Esophagus muscularis mucosa (tissue), 4 donors: ENCODE measurements at places on chromosomes 3 and 15. TPM values are rescaled to one million over a fixed set of nuclear protein-coding genes. Genes with fewer than 3 reads are reported as not detected.

ISLR2 gene
- 1.2 TPM for total RNA-seq

RPS17 gene
- 2,934 TPM for total RNA-seq

GABRR3 gene
- not detected for total RNA-seq

PLA1A gene
- total RNA-seq: 2.1 TPM

LYSMD2 gene
- 12.3 TPM for total RNA-seq

PLXNB1 gene
- 137 TPM for total RNA-seq

TMEM44 gene
- total RNA-seq: 3.3 TPM

GOLGA8B gene
- 20.3 TPM for total RNA-seq

- no peaks in the 10 kb centered on the region for H3K27me3 ChIP-seq
- peak overlapping the region; percentile 94 for H3K27ac ChIP-seq
- peak overlapping the region; percentile 87 for H3K4me3 ChIP-seq
- H3K4me1 ChIP-seq: peaks cover 66% of the 10 kb centered on the region
Observed at GRCh38 chr3:69740103-69741021, 1.1 kb downstream of the MITF start.

- peak overlapping the region; percentile 83 for H3K4me3 ChIP-seq
- H3K36me3 ChIP-seq: no peaks in the 10 kb centered on the region
- peaks cover 13% of the 10 kb centered on the region for H3K4me1 ChIP-seq
Observed at GRCh38 chr3:149085828-149086231, 503 bp downstream of the HLTF start.

- no peaks in the 10 kb centered on the region for H3K27me3 ChIP-seq
- DNase-seq: no peak
- H3K4me3 ChIP-seq: no peak overlapping the region
- H3K27ac ChIP-seq: no peak overlapping the region
Observed at GRCh38 chr3:23993556-23994243, 48.6 kb downstream of the NR1D2 start.

DNA sequence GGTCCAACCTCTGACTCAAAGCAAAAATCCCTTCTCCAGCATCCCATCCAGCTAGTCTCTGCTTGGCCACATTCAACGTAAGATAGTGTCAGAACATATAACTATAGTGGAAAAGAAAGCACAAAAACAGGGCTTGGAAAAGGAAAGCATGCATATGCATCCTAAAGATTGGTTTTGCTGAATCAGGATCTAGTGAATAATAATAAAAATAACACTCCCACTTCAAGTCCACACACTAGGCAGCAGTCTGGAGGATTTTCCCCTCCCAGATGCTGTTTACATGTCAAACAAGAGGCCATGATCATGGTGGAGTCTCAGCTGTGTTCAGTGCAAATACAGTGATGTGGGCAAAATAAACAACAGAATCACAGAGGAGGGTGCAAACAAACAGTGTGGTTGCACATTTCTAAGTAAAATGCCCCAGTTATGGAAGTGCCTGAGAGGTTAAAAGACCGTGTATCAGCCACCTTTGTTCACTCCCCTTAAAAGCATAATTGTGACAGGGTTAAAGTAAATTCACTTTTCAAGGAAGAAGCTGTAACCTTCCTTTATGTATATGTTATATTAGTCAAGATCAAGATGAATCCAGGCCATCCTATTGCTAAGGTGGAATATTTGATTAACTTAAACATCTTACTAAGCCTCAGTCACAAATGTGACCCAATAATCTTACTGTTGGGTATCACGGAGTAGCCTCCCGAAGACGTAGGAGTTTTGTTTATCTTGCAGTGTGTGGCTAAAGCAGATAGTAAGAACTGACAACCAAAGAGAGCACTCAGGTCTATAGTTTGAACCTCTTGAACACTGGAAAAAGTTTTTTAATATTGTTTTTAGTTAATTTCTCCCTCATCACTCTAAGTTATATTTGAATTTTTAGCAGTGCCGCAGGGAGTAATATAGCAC lies 424.5 kb downstream of the SOX2 start:
- no peak for DNase-seq
- peaks cover 4% of the 10 kb centered on the region for H3K27me3 ChIP-seq
- H3K4me1 ChIP-seq: no peaks in the 10 kb centered on the region

GRCh38 chr15:31392761-31393401 lies 66.2 kb downstream of the KLF13 start:
- H3K4me3 ChIP-seq: peak overlapping the region; percentile 69
- H3K27me3 ChIP-seq: no peaks in the 10 kb centered on the region
- peaks cover 43% of the 10 kb centered on the region for H3K4me1 ChIP-seq
- H3K36me3 ChIP-seq: no peaks in the 10 kb centered on the region
- no peak for DNase-seq

- H3K27me3 ChIP-seq: no peaks in the 10 kb centered on the region
- peaks cover 63% of the 10 kb centered on the region for H3K36me3 ChIP-seq
- no peak overlapping the region for H3K27ac ChIP-seq
- H3K4me3 ChIP-seq: no peak overlapping the region
- no peak for DNase-seq
Observed at GRCh38 chr15:28133281-28133680, 34.2 kb upstream of the OCA2 start.

- no peaks in the 10 kb centered on the region for H3K4me1 ChIP-seq
- H3K4me3 ChIP-seq: no peak overlapping the region
- no peak overlapping the region for H3K27ac ChIP-seq
Observed at GRCh38 chr15:60074181-60074885, 70.2 kb downstream of the FOXB1 start.

GRCh38 chr3:178602856-178603255 lies 66.6 kb downstream of the KCNMB2 start:
- no peaks in the 10 kb centered on the region for H3K4me1 ChIP-seq
- DNase-seq: no peak
- H3K36me3 ChIP-seq: no peaks in the 10 kb centered on the region

- H3K27ac ChIP-seq: no peak overlapping the region
- H3K4me1 ChIP-seq: no peaks in the 10 kb centered on the region
- H3K36me3 ChIP-seq: no peaks in the 10 kb centered on the region
- no peaks in the 10 kb centered on the region for H3K27me3 ChIP-seq
Observed at GRCh38 chr3:45244356-45244755, 18.3 kb upstream of the TMEM158 start.

- no peak for DNase-seq
- no peak overlapping the region for H3K4me3 ChIP-seq
- H3K27ac ChIP-seq: no peak overlapping the region
- H3K36me3 ChIP-seq: no peaks in the 10 kb centered on the region
Observed at GRCh38 chr15:62188744-62189143, 23.7 kb upstream of the C2CD4B start.

DNA sequence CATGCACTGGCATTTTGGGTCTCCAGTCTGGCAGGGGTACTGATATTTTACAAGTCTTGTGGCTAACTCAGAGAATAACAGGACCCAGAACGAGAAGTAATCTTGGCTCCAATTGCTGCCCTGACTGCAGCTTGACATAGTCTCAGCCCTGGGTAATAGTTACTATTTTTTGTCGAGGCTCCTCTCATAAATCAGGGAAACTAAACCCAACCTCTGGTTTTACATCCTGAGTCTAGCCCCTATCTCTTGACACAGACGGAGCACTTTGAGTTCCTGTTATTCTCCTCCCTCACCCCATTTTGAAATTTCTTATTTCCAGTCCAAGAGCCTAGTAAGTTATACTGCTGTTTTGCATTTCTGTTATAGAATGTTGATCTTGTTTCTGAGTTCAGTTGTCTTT lies 276.1 kb upstream of the GOLIM4 start:
- H3K4me3 ChIP-seq: no peak overlapping the region
- H3K27me3 ChIP-seq: no peaks in the 10 kb centered on the region
- no peak overlapping the region for H3K27ac ChIP-seq

DNA sequence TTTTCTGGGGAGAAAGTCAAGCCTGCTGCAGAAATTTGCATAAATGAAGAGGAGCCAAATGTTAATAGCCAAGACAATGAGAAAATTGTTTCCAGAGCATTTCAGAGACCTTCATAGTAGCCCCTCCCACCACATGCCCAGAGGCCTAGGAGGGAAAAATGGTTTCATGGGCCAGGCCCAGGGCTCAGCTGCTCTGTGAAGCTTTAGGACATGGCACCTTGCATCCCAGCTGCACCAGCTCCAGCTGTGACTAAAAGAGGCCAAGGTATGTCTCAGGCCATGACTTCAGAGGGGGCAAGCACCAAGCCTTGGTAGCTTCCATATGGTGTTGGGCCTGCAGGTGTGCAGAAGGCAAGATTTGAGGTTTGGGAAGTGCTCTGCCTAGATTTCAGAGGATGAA lies 258.8 kb upstream of the SATB1 start:
- no peak overlapping the region for H3K4me3 ChIP-seq
- H3K27me3 ChIP-seq: no peaks in the 10 kb centered on the region
- no peaks in the 10 kb centered on the region for H3K4me1 ChIP-seq
- no peaks in the 10 kb centered on the region for H3K36me3 ChIP-seq
- H3K27ac ChIP-seq: no peak overlapping the region

- DNase-seq: no peak
- H3K27ac ChIP-seq: peak overlapping the region; percentile 61
- no peaks in the 10 kb centered on the region for H3K36me3 ChIP-seq
- no peak overlapping the region for H3K4me3 ChIP-seq
- H3K4me1 ChIP-seq: peaks cover 51% of the 10 kb centered on the region
Observed at GRCh38 chr3:14431452-14431916, 29.1 kb downstream of the SLC6A6 start.

- no peaks in the 10 kb centered on the region for H3K4me1 ChIP-seq
- no peak overlapping the region for H3K27ac ChIP-seq
Observed at GRCh38 chr15:74345051-74345450, 22.4 kb downstream of the CYP11A1 start.

- no peak overlapping the region for H3K4me3 ChIP-seq
- DNase-seq: no peak
- no peaks in the 10 kb centered on the region for H3K4me1 ChIP-seq
- no peaks in the 10 kb centered on the region for H3K27me3 ChIP-seq
- H3K27ac ChIP-seq: no peak overlapping the region
- H3K36me3 ChIP-seq: no peaks in the 10 kb centered on the region
Observed at GRCh38 chr3:148004331-148004730, 595.2 kb downstream of the ZIC1 start.

GRCh38 chr15:89131731-89132130 lies 43.5 kb downstream of the ABHD2 start:
- no peaks in the 10 kb centered on the region for H3K27me3 ChIP-seq
- H3K4me1 ChIP-seq: peaks cover 60% of the 10 kb centered on the region
- no peak overlapping the region for H3K27ac ChIP-seq
- H3K4me3 ChIP-seq: no peak overlapping the region
- peaks cover 6% of the 10 kb centered on the region for H3K36me3 ChIP-seq

- H3K4me3 ChIP-seq: no peak overlapping the region
- no peaks in the 10 kb centered on the region for H3K27me3 ChIP-seq
- H3K27ac ChIP-seq: peak overlapping the region; percentile 71
- H3K36me3 ChIP-seq: no peaks in the 10 kb centered on the region
- peak; percentile 94 for DNase-seq
- peaks cover 18% of the 10 kb centered on the region for H3K4me1 ChIP-seq
Observed at GRCh38 chr3:9715764-9716437, 12.3 kb downstream of the CPNE9 start.

DNA sequence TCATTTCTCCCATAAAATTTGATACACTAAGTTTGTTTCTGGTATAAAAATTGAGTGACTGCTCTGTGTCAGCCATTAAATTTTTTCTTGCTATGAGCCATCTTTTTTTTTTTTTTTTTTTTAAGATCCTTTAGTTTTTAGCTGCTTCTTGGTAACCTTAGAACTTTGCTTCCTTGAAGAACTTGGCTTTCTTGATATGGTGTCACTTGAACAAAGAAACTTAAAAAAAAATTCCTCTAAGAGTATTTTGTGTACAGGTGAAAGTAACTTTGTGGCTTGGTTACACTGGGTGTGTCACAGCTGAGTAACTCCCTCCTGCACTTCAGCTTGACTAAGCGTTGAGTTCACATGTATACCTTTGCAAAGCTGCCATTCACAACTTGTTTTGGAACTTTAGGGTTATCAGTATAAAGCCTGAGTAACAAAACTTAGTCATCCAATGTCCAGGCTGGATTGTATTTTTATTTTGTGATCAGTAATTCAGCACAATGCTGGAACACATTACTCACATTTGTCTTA lies 6.5 kb downstream of the CHD2 start:
- no peaks in the 10 kb centered on the region for H3K27me3 ChIP-seq
- peak overlapping the region; percentile 94 for H3K27ac ChIP-seq
- no peak overlapping the region for H3K4me3 ChIP-seq

DNA sequence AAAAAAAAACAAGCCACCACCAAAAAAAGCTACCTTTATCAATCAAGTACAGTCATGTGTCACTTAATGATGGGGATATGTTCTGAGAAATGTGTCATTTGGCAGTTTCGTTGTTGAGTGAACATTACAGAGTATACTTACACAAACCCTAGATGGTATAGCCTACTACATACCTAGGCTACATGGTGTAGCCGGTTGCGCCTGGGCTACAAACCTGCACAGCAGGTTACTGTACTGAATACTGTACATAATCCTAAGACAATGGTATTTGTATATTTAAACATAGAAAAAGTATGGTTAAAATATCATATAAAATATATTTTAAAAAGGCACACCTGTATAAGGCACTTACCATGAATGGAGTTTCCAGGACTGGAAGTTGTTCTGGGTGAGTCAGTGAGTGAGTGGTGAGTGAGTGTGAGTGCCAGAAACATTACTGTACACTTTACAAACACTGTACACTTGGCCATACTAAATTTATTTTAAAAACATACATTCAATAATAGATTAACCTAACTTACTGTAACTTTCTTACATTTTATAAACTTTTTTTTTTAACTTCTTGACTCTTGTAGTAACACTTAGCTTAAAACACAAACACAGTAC lies 25.9 kb upstream of the JMJD7 start:
- no peak overlapping the region for H3K27ac ChIP-seq
- peaks cover 22% of the 10 kb centered on the region for H3K36me3 ChIP-seq
- no peak for DNase-seq
- H3K27me3 ChIP-seq: no peaks in the 10 kb centered on the region
- no peak overlapping the region for H3K4me3 ChIP-seq

GRCh38 chr3:159928666-159929065 lies 60.0 kb upstream of the IL12A start:
- no peaks in the 10 kb centered on the region for H3K27me3 ChIP-seq
- no peak overlapping the region for H3K4me3 ChIP-seq
- DNase-seq: peak; percentile 86
- peak overlapping the region; percentile 42 for H3K27ac ChIP-seq
- peaks cover 21% of the 10 kb centered on the region for H3K4me1 ChIP-seq
- H3K36me3 ChIP-seq: no peaks in the 10 kb centered on the region

DNA sequence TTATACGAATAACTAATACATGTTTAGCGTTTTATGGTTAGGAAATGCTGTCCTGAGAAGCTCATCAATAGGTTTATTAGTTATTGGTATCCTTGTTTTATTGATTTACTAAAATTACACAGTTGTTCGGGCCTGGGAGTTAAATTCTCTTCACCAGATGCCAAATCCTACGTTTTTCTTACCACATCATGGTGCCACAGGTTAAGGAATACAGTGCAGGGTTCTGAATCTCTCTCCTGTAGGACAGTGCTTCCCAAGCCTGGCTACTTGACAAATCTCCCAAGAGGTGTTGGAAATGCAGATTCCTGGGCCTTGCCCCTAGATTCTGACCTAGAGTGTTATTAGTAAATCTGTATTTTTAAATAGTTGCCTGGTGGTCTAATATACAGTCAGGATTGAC lies 273.4 kb upstream of the LRRFIP2 start:
- no peak overlapping the region for H3K27ac ChIP-seq
- DNase-seq: no peak
- H3K4me1 ChIP-seq: peaks cover 27% of the 10 kb centered on the region
- H3K4me3 ChIP-seq: no peak overlapping the region
